LNCaP clone FGC (cell line): ENCODE measurements at places on chromosomes 11 and 22.

DNA sequence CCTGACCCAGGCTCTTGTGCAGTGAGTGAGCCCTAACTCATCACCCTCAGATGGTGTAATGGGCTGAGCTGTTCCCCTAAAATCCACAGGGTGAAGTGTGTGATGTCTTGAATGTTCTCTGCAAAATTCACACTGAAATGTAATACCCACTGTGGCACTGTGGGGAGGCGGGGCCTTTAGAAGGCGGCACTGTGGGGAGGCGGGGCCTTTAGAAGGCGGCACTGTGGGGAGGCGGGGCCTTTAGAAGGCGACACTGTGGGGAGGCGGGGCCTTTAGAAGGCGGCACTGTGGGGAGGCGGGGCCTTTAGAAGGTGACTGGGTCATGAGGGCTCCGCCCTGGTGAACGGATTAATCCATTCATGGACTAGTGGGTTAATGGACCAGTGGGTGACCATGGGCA is 33.0 kb downstream of the CHID1 start:
- DNase-seq, result peak; percentile 31

DNA sequence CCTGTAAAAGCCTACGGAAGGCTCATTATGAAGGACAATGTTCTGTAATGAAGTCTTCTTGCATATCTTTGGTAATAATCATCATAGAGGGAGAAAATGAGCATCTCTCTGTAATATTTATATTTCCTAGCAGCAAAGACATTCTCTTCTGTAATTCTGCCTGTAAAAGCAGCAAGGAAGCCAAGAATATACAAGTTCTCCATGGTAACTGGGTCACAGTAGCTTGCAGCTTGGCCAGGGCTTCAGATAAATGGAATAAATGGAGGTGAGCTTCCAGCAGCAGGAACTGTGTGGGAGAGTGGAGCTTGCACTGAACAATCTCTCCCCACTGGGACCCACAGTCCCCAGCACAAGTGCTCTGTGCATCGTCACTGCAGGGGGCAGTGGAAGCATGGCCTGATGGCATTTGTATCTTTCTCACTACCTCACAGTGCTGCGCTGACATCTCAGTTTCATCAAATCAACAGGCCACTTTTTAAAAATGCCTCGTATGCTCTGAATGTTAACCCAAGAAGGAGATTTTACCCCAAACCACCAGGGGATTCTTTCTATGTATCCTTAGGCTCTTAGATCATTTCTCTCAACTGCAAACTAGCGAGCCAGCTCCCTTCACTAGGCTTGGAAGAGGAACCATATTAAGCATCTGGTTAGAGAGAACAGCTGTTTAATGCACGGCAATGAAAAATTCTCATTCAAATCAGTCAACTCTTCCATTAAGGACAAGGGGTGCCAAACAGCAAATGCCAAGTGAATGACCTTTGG is 1059.7 kb downstream of the OPCML start:
- DNase-seq, result no peak

DNA sequence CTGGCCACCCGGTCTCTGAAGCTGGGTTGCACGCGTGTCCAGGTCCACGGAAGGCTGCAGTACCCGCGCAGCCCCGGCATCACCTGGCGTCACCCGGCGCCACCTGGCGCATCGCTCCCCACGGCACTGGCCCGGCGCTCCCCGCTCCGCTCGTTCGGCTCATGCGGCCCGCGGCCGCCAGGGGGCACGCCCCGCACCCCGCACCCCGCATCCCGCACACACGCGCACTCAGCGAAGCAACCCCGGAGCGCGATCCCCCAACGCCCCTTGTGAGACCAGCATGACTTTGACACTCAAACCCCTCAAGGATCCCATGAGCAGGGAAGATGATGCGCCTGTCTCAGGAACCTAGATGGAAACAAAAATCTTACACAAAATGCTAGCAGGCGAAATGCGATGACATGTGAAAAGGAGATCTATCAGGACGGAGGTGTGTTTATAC is 11.9 kb downstream of the B3GNT6 start:
- DNase-seq, result no peak

GRCh38 chr22:19434401-19434800 is 2.1 kb downstream of the MRPL40 start:
- DNase-seq, result no peak

GRCh38 chr11:21396342-21397008 is 727.1 kb downstream of the NELL1 start:
- no peak for DNase-seq

DNA sequence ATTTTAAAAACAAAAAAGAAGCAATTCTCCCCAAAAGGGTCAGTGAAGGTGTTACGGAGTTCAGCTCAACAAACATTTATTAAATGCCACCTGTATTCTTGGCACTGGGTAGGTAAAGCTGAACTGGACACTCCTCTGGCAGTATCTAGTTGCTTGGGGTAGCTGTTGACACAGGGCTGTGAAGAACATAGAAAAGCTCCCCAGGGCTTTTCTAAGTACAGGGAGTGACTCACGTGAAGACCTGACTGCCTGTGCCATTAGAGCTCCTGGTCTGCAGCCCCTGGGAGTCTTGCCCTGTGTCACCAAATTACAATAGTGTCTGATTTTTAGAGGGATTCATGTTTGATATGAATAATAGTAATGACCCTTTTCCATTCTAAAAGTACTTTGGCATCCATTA is 43.6 kb downstream of the COA4 start:
- DNase-seq, result no peak

DNA sequence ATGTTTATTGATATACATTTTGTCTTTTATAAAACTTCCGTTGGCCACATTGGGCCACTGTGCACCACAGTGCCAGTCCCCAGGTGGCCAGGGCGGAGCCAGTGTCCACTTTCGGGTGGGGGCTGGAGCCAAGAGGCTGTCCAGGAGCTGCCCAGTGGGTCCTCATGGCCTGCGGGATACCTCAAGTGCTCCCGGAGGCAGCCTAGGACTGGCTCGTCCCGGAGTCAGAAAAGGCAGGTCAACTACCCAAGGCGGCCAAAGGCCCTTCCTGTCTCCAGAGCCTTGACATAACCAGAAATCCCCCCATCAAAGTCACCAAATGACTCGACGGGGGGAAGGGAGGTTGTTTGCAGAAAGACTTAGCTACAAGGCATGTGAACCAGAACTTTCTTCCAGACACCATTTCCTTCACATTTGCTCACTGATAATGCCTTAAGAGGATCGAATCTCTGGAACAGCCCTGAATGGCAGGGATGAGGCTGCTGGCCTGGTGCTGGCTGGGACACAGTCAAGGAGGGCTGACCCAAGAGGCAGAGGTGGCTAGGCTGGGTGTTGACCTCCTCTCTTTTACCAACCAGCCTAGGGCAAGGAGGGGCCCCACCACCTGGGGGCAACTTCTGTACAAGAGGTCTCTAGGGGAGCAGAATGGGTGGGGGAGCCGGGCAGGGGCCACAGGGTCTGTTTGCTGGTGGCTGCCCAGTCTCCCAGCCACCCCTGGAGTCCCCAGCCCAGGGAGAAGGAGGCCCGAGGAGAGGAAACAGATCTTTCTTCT is 8.4 kb downstream of the MRGPRF start:
- no peak for DNase-seq

- no peak for DNase-seq
These were observed 1.1 kb downstream of the SRSF8 start for GRCh38 chr11:95067841-95068219.

- no peak for DNase-seq
These were observed 21.0 kb downstream of the ASCL2 start for GRCh38 chr11:2249189-2249916.

GRCh38 chr11:12271241-12271640 is 106.1 kb upstream of the PARVA start:
- DNase-seq, result no peak

DNA sequence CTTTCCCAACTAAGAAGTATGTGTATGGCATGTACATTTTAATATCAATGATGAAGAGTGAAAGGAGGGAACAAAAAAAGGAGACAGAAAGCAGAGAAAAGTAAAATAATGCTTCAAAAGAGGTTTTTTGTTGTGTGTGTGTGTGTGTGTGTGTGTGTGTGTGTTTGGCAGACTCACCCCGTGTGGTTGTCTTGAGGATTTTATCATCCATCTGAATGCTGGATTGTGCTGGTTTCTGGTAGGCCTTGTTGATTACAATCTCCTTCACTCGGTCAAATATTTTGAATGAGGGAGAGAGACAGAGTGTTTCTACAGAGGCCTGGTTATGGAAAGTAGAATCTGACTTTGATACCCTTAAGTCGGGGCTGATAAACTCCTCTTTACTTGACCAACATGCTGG is 128.5 kb downstream of the ENTHD1 start:
- DNase-seq, result no peak

DNA sequence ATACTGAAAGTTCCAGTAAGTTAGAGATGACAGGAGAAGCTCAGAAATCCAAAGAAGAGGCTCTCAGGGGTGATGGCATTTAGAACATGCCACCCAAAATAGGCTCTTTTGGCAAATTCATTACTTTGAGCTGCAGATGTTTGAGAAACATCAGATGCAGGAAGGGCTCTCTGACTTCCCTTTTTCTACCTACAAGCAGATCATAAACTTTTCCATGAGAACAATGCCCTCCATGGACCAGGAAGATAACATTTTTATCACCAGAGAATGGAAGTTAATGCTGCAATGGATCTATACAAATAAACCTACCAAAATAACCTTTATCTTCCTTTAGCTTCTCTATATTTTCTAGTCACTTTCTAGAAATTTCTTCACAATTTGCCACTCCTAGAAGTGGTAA is 32.7 kb upstream of the FAR1 start:
- DNase-seq, result no peak

DNA sequence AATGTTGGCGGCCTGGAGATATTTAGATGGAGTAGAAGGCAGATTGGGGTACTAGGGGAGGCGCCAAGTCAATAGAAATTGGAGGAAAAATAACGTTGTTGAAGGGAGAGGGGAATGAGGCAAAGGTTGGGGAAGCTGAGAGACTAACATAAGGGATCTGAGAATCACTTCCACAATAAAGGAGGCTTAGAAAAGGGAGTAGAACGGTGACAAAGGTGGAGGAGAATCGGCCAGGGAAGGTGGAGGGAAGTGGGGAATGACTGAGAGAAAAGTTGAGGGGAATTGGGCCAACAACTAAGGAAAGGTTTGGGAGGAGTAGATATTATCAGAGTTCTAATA is 510 bp downstream of the PPME1 start:
- DNase-seq, result no peak

- no peak for DNase-seq
These were observed at the start of gene PPM1F for GRCh38 chr22:21952586-21953571. Gene PPM1F, minus strand, starts transcription at chr22:21952848. Its CDS starts 6,800 bp downstream, at chr22:21946048.

GRCh38 chr22:43400449-43400848 is 11.4 kb upstream of the MPPED1 start:
- no peak for DNase-seq

DNA sequence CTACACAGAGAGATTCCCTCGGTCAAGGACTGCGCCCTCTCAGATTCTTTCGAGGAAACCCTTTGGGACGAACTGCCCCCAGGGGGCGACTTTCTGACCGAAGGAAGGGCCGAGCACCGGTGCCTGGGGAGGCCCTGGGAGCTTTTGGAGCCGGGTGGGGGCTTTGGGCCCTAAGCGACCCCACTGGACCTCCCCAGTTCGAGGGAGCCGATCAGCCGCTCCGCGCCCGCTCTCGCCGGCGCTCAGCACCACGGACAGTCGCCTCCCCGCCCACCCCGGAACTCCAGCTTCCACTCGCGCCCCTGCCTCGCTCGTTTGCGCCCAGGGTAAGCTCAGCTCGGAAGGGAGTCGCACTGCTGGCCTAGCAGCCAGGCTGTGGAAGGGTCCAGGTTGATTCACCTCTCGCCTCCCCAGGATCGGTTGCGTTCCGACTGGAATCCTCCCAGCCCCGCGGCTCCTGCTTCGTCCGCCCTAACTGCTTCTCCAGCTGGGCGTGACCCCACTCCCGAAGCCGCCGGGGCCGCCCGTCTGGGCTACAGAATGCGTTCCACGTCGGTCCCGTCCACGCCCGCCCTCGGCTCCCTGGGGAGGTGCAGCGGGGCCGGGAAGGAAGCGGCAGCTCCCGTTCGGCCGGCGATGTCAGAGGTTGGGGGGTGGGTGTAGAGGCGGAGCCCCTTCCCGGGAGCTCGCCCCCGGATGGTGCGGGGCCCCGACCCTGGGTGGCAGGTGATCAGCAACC is 428 bp downstream of the SCN3B start:
- DNase-seq, result no peak

- DNase-seq, result no peak
These were observed 108.6 kb downstream of the STIM1 start for GRCh38 chr11:3964056-3964455.

GRCh38 chr11:117473481-117474091 is 145.9 kb downstream of the CEP164 start:
- peak; percentile 42 for DNase-seq

DNA sequence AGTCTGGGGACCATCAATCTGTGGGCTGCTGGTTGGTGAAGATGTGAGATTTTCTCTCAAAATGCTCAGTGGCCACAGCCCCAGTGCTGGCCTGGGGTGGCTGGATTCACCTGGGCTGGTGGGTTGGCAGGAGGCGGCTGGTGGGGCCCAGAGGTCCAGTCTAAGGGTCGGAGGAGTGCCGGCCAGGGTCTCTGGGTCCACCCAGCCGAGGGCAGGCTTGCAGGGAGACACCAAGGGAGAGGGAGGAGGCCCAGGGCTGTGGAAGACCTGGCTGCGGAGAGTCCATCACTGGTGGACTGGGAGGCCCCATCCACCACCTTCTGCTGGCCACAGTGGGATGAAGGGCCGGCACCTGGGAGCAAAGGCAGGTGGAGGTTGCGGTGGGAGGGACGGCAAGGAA is 582 bp upstream of the SHANK3 start:
- DNase-seq, result no peak

DNA sequence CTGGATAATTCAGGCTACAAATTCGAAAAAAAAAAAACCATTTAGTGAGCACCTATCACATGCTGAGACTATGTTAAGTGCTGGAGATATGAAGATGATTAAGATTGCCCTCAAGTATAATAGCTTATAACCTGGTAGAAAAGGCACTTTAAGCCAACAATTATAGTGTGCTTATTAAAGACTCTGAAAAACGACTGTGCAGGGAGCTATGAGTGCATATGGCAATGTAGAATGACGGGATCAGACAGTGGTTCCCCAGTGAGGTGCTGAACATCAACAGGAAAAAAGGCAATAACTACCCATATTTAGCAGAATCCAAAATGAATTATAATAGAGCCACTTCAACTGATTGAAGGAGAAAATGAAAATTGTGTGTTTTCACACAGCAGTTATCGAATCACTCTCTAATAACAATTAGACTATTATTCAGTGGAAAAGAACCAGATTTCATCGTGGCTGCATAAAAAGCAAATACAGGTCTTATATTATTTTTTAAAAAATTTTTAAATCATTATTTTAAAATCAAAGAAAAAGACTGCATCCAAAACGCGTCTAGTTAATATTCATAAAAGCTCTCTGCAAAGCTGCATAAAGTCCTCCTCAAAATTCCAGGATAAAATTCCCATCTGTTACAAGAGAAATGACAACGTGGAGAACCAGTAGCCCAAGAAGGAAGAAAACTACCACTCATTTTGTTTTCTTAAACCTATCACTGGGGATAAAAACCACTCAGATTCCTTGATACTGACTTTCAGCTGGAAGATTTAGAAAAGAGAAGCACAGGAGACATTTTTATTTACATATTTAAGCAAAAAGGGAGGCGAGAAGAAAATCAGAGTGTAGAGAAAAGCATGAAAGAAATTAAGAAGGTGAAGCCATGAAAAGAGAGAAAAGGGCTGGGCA is 1.1 kb downstream of the MTMR2 start:
- DNase-seq, result no peak

GRCh38 chr11:21811572-21811971 is 381.3 kb upstream of the ANO5 start:
- peak; percentile 4 for DNase-seq

- DNase-seq, result no peak
These were observed 8.6 kb downstream of the LRRC32 start for GRCh38 chr11:76661834-76662434.

- no peak for DNase-seq
These were observed 54.2 kb upstream of the CYP2D6 start for GRCh38 chr22:42184852-42185251.
